ENCODE measurements at places on chromosomes 5 and 9.

DNA sequence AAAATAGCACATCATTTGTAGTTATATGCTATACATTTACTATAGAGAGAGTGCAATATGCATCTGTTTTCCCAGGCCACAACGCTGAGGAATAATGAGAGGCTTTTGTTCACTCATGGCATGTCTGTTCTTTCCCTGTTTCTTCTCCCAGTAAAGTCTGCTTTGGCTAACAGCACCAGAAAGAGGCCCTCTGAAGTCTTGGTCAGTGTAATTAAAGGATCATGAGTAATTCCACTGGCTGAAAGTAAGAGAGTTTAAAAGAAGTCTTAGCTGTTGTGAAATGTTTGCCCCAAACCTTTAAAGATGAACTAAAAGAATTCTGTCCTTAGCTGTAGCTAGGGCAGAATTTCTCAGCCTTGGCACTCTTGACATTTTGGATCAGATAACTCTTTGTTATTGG is 228.8 kb downstream of the TLE4 start:
- H3K4me1 ChIP-seq: no peaks in the 10 kb centered on the region
- H3K27ac ChIP-seq: no peak overlapping the region
- no peaks in the 10 kb centered on the region for H3K36me3 ChIP-seq
- no peak for DNase-seq

DNA sequence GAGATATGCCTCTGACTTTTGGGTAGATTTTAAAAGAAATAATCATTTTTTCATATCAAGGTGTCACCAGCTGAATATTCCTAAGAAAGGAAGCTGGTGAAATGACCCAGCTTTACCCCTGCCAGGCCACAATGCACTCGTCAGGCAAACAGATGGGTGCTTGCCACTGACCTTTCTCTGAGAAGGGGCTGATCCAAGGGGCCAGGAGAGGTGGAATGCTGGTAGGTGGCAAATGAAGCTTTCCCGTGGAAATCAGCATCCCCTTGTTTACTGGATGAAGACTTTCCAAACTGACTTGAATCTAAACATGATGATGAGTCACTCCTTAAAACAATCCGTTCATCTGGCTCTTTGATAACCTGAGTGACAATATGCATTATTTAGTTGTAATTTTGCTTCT is 44.3 kb upstream of the PLPP6 start:
- no peak for DNase-seq
- H3K36me3 ChIP-seq: no peaks in the 10 kb centered on the region
- H3K27ac ChIP-seq: no peak overlapping the region
- no peak overlapping the region for H3K4me3 ChIP-seq

DNA sequence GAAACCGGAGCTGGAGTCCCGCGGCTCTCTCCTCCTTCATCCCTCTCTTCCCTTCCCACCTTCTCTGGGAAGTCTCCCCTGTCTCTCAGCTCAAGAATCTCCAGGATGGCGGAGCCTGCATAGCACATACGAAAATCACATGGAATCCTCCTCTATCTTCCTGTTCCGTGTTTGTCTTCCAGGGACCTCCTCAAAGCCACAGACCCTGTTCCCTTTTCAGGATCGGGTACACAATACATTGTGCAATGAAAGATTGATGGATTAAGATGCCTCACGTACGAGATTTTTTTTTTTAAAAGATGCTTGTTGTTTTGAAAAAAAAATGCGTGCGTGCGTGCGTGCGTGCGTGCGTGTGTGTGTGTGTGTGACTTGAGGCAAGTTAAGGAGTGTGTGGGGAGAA is 46.6 kb upstream of the OLFM1 start:
- no peaks in the 10 kb centered on the region for H3K4me1 ChIP-seq
- DNase-seq: no peak
- H3K4me3 ChIP-seq: no peak overlapping the region
- no peaks in the 10 kb centered on the region for H3K36me3 ChIP-seq
- no peak overlapping the region for H3K27ac ChIP-seq

DNA sequence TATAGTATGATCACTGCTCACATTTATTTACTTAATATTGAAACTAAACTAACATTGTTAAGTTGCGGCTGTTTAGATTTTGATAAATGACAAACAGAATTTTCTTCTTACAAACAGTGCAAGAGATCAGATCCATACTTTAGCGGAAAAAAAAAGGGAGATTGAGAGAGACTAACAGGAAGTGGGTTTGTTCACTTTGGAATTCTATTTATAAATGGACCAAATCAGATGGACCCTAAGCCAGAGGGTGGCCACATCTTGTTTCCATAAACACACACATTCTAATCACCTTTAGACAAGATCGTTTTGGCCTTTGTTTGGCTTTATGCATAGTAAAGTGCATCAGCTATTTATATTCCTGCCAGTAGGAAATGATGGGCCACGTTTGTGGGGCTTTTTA is 381.4 kb upstream of the CD180 start:
- no peak for DNase-seq
- H3K4me1 ChIP-seq: peaks cover 18% of the 10 kb centered on the region
- H3K27ac ChIP-seq: no peak overlapping the region
- no peaks in the 10 kb centered on the region for H3K36me3 ChIP-seq
- H3K4me3 ChIP-seq: no peak overlapping the region
